ENCODE measurements at places on chromosomes 6 and 20. TPM values are rescaled to one million over a fixed set of nuclear protein-coding genes. Genes with fewer than 3 reads are reported as not detected.

- no peak overlapping the region for H3K4me3 ChIP-seq
- DNase-seq = no peak
- no peaks in the 10 kb centered on the region for H3K27me3 ChIP-seq
- no peaks in the 10 kb centered on the region for H3K4me1 ChIP-seq
- H3K27ac ChIP-seq = no peak overlapping the region
These were observed 19.0 kb upstream of the ASIP start for GRCh38 chr20:34222208-34222607.

DNA sequence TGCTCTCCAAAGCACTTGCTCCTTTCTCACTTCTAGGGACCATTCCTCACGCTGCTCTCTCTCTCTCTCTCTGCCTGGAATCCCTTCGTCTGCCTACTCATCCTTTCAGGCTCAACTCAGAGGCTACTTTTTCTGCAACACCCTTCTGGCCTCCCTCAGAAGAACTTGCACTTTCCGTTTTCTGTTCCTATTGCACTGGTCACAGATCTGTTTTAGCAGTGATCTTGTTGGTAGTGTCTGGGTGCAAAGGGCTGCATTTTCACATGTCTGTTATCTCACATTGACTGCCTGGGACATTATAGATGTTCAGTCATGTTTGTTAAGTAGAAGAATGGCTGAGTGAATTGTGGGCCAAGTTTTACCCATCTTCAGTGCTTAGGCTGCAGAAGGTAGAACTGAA is 63.5 kb downstream of the RIN2 start:
- H3K4me3 ChIP-seq = no peak overlapping the region
- no peaks in the 10 kb centered on the region for H3K27me3 ChIP-seq
- DNase-seq = peak; percentile 32
- H3K27ac ChIP-seq = no peak overlapping the region
- peaks cover 7% of the 10 kb centered on the region for H3K36me3 ChIP-seq

GRCh38 chr6:130467146-130468050 is 101.6 kb downstream of the TMEM200A start:
- no peaks in the 10 kb centered on the region for H3K27me3 ChIP-seq
- H3K36me3 ChIP-seq = no peaks in the 10 kb centered on the region
- peak; percentile 11 for DNase-seq
- H3K4me1 ChIP-seq = no peaks in the 10 kb centered on the region

DNA sequence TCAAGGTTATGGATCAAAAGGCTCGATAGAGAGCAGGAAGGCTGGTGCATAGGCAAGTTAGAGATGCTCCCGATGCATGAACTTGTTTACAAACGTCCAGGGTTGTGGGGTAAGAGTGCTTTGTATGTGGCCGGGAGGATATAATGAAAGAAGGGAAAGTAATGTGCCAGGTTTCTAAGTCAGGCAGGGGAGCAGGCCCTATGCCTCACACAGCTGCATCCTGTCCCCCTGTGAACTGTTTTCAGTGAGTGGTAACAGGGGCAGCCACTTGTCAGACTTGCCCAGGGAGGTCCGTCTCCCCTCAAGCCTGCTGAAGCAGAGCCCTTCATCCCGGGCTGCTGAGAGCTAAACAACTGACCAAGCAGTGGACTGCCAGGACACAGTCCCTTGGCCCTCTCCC is 19.4 kb downstream of the KCNK5 start:
- H3K4me3 ChIP-seq = no peak overlapping the region
- H3K27me3 ChIP-seq = no peaks in the 10 kb centered on the region
- no peaks in the 10 kb centered on the region for H3K36me3 ChIP-seq
- H3K27ac ChIP-seq = peak overlapping the region; percentile 63
- peaks cover 90% of the 10 kb centered on the region for H3K4me1 ChIP-seq

GRCh38 chr6:32837651-32838113 is 857 bp downstream of the TAP2 start:
- peak overlapping the region; percentile 84 for H3K4me3 ChIP-seq
- H3K27me3 ChIP-seq = no peaks in the 10 kb centered on the region
- H3K4me1 ChIP-seq = peaks cover 15% of the 10 kb centered on the region
- H3K27ac ChIP-seq = peak overlapping the region; percentile 38
- H3K36me3 ChIP-seq = peaks cover 24% of the 10 kb centered on the region

GRCh38 chr6:69584913-69585729 is 211.7 kb downstream of the LMBRD1 start:
- no peaks in the 10 kb centered on the region for H3K4me1 ChIP-seq
- no peak for DNase-seq
- H3K27me3 ChIP-seq = no peaks in the 10 kb centered on the region
- no peak overlapping the region for H3K27ac ChIP-seq

DNA sequence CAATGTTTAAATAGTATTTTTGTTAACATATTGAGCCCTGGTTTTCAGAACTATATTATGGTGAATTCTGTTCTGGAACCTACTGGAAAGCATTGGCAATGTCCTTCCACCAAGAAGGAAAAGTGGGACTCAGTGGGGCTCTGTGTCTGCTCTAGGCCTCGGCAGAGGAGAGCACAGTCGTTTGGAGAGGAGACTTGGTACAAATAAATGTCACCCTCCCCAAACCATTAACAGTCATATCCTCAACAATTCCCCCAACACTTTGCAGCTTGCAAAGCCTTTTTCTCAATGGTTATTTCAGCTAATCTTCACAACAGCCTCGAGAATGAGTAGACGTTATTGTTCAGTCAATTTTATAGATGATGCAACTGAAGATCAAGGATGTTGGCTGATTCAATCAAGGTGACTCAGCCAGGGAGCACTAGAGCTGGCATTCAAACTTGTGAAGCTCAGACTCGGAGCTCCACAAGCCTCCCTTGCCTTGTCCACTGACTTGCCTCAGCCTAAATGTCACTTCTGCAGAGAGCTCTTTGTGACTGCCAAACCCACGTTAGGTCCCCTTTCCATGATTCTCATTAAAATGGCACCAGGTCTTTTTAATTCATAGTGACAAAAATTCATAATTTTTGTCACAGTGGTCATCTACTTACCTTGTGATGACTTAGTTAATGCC is 60.6 kb downstream of the TOX2 start:
- no peak for DNase-seq
- no peaks in the 10 kb centered on the region for H3K27me3 ChIP-seq
- H3K36me3 ChIP-seq = no peaks in the 10 kb centered on the region
- no peak overlapping the region for H3K27ac ChIP-seq

DNA sequence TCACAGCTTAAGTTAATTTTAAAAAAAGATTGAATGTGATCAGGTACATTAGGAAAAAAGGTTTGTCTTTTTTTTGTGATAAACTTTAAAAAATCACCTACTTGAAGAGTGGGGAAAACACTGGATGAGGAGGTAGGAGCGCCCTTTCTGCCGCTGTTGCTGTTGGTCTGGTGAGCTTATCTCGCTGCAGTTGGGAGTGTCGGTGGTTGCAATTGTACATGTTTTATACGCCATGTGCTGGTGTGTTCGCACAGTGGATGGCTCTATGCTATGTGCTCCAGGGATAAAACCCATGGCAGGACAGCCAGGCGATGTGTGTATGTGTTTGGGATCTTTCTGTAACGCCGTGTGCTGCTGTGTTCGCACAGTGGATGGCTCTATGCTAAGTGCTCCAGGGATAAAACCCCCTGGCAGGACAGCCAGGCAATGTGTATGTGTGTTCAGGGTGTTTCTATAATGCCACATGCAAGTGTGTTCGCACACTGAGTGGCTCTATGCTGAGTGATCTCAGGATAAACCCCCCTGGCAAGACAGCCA is 1.7 kb downstream of the SLC22A3 start:
- H3K4me3 ChIP-seq = peak overlapping the region; percentile 66
- H3K27me3 ChIP-seq = peaks cover 10% of the 10 kb centered on the region
- no peaks in the 10 kb centered on the region for H3K4me1 ChIP-seq
- DNase-seq = peak; percentile 38
- H3K36me3 ChIP-seq = no peaks in the 10 kb centered on the region

- no peaks in the 10 kb centered on the region for H3K36me3 ChIP-seq
- no peak for DNase-seq
- no peaks in the 10 kb centered on the region for H3K4me1 ChIP-seq
- H3K27me3 ChIP-seq = no peaks in the 10 kb centered on the region
- no peak overlapping the region for H3K27ac ChIP-seq
These were observed 553.5 kb downstream of the PKHD1 start for GRCh38 chr6:51533962-51534361.

- H3K4me3 ChIP-seq = no peak overlapping the region
- peaks cover 13% of the 10 kb centered on the region for H3K4me1 ChIP-seq
- peak; percentile 29 for DNase-seq
- H3K27ac ChIP-seq = peak overlapping the region; percentile 47
These were observed 97.1 kb upstream of the MRPS10 start for GRCh38 chr6:42314571-42315258.

- no peak within 1 kb of the TSS for H3K4me3 ChIP-seq
- no peak for DNase-seq
- H3K4me1 ChIP-seq = no peaks in the 10 kb centered on the region
- H3K27me3 ChIP-seq = no peaks in the 10 kb centered on the region
These were observed at the start of gene WFDC8 for GRCh38 chr20:45579184-45579583. WFDC8 (minus strand) TSS chr20:45579284; CDS start chr20:45579247, 37 bp downstream.

- H3K4me1 ChIP-seq = no peaks in the 10 kb centered on the region
- H3K36me3 ChIP-seq = no peaks in the 10 kb centered on the region
- no peak for DNase-seq
- no peak overlapping the region for H3K27ac ChIP-seq
- H3K4me3 ChIP-seq = no peak overlapping the region
These were observed 123.0 kb upstream of the CEP162 start for GRCh38 chr6:84350397-84350796.

DNA sequence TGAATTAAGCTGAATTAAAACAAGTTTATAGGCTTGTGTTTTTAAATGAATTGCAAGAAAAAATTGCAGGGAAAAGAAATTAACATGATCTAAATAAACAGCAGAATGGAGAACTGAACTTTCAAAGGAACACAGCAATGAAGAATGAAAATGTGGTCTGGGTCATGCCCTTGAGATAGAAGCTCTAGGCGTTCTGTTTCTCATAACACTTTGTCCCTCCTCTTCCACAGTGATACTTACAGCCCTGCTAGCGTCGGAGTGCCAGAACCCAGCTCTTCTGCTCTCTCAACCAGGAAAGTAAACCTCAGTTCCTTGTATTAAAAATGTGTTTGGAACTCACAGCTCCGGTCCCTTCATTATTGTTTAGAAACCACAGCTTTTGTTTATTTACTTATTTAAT is 11.4 kb downstream of the HMGCLL1 start:
- DNase-seq = no peak
- no peaks in the 10 kb centered on the region for H3K27me3 ChIP-seq
- H3K4me1 ChIP-seq = no peaks in the 10 kb centered on the region
- no peak overlapping the region for H3K27ac ChIP-seq

DNA sequence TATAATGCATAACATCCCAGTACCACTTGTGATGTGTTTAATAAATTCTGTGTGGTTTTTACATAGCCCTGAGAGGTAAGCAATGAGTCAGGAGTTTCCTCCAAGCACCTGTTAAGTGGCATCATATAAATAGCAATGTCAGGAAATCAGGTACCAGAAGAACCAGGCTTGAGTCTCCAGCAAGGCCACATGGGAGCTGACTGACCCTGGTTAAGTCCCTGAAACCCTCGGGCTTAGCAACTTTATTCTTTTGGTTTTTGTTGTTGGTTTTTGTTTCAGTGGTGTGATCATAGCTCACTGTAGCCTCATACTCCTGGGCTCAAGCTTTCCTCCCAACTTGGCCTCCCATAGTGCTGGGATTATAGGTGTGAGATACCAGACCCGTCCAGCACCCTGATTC is 70.0 kb downstream of the PTPRT start:
- H3K4me3 ChIP-seq = no peak overlapping the region
- no peak overlapping the region for H3K27ac ChIP-seq
- no peaks in the 10 kb centered on the region for H3K4me1 ChIP-seq
- H3K27me3 ChIP-seq = no peaks in the 10 kb centered on the region

CST3 gene
- 444 TPM for polyA plus RNA-seq

SYNDIG1 gene
- 1.9 TPM for polyA plus RNA-seq

BCAS1 gene
- polyA plus RNA-seq = 18.4 TPM

LAMA4 gene
- 5.9 TPM for polyA plus RNA-seq

HCK gene
- 34.0 TPM for polyA plus RNA-seq

TSHZ2 gene
- 1.4 TPM for polyA plus RNA-seq

DOK5 gene
- not detected for polyA plus RNA-seq

LINC00237 gene
- not detected for polyA plus RNA-seq

TRIM10 gene
- 5.4 TPM for polyA plus RNA-seq

CLPSL1 gene
- polyA plus RNA-seq = not detected

PACSIN1 gene
- not detected for polyA plus RNA-seq

THBS2 gene
- 0.81 TPM for polyA plus RNA-seq

Measured in small intestine (tissue), 16 donors.